Stimulated activated CD8-positive, alpha-beta memory T cell treated with anti-CD3 and anti-CD28 coated beads, Interleukin-15, amount 100 ng/mL, for 48 hours (primary cell): ENCODE measurements at places on chromosomes 6 and 20.

- DNase-seq, result no peak
Observed at GRCh38 chr6:6694368-6694780, 105.9 kb downstream of the LY86 start.

DNA sequence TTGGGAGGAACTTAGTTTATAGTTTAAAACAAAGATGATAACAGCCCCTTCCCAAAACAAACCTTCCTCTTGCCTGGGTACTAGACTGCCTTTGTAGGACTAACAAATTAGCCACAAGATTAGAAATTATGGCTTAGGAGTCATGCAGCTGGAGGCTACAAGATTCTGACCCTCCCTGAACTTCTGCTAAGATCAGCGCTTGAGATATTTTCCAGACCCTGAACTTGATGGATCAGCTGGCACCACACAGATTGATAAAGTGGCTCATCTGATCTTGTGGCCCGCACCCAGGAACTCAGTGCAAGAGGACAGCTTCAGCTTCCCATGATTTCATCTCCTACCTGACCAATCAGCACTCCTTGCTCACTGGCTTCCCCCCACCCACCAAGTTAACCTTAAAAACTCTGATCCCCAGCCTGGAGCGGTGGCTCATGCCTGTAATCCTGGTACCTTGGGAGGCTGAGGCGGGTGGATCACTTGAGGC, 5.9 kb upstream of the SERINC3 start:
- no peak for DNase-seq

DNA sequence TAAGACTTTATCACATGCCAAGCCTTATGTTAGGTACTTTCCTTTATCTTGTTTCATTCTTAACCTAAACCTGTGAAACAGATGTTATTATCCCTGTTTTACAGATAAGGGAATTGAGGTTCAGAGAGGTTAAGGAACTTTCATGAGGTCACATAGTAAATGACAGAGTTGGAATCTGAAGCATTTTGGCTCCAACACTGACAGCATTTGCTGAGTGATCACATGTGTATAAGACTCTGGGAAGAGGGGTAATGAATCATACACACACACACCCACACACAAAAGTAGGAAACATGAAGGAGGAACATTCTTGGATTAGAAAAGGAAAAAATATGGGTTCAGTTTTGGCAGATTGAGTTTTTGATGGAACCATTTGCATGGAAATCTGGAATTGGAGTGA, 212.5 kb downstream of the GJA1 start:
- no peak for DNase-seq

- DNase-seq, result no peak
Observed at GRCh38 chr6:105817961-105818360, 268.2 kb upstream of the PRDM1 start.

- DNase-seq, result no peak
Observed at GRCh38 chr6:131250122-131250521, 114.9 kb downstream of the AKAP7 start.

GRCh38 chr6:107565165-107565723, 75.3 kb downstream of the SOBP start:
- no peak for DNase-seq

- DNase-seq, result no peak
Observed at GRCh38 chr6:4820704-4821276, 44.6 kb downstream of the CDYL start.

DNA sequence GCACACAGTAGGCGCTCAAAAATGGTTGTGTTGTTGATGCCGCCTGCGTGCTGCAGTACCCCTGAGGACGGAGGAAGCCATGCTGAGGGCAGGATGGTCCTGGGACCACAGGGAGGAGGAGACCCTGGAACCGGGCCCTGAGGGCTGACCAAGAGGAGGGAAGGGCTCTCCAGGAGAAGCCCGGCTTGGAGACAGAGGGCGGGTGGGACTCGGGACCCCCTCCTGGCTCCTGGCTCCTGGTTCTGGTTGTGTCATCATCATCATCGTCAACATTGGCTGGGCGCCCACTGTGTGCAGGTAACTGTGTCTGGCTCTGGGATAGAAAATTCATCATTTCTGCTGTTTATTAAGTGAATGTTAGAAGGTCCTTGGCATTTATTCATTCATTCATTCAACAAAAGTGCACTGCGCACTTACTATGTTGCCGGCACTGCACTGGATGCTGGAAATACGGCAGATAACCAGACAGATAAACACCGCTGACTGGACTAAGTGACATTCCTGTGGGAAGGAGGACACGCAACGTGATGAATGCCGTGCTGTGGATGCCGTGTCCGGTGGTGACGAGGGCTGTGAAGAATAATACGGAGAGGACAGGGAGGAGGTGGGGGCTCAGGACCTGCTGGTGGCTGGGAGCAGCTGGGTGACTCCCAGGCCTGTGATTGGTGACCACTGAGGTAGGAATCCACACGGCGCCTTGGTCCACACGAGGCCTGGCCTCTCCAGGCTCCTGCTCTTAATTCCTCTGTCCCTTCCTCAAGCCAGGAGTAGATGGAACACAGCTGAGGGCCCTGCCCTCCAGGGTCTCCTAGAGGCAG, 35.3 kb downstream of the SPDEF start:
- DNase-seq, result no peak

DNA sequence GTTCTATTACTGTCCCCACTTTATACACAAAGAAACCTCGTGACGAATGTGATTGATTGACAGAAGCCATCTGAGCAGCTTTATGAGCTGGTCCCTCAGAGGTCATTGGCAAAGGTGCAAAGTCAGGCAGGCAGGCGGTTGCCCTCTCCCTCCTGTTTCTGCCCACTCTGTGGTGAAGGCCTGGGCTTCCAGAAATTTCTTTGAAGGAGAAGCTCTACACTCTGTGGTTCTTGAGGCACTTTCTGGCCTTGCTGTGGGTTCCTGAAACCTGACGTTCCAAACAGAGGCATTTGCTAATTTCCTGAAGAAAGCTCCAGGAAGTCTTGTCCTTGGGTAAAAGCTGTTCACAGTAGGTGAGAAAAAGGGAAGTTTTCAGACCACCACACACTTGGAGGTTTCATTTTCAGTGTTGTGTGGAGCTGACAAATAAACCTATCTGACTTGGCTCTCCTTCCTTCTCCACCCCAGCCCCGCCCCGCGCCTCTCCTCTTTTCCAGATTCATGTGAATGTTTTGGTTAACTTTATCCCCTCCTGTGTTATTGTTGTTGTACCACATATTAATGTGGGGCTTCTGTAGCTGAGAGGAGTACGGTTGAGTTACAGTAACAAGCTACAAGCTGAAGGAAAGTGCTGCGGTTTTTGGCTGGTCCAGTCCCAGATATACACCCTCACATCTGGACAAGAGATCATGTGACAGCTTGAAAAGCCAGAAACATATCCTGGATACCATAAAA, 274.1 kb downstream of the CLIC5 start:
- DNase-seq, result peak; percentile 33

- DNase-seq, result no peak
Observed at GRCh38 chr6:106724848-106725247, 95.5 kb downstream of the QRSL1 start.

- DNase-seq, result no peak
Observed at GRCh38 chr6:43671011-43671800, 16.4 kb downstream of the MRPS18A start.

- DNase-seq, result no peak
Observed at GRCh38 chr20:24776755-24777271, 172.3 kb upstream of the CST7 start.

DNA sequence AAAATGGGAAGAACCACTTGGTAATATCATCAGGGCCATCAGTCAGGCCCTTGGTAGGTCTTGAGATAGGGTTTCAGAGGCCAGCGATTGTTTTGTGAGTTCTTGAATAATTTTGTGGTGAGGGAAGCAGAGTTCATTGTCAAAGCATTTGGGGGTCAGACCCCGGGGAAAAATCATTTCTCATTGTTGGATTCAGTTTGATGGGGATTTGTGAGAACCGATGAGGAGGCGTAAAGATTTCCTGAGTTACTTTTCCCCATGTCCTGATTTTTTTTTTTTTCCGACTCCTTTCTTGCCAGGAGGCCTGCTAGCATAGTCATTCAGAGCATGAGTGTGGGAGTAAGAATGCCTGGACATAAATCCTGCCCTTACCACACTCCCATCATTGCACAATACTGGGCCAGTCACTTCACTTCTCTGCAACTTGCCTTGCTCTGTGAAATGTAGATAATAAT, 60.3 kb downstream of the TSHZ2 start:
- no peak for DNase-seq

DNA sequence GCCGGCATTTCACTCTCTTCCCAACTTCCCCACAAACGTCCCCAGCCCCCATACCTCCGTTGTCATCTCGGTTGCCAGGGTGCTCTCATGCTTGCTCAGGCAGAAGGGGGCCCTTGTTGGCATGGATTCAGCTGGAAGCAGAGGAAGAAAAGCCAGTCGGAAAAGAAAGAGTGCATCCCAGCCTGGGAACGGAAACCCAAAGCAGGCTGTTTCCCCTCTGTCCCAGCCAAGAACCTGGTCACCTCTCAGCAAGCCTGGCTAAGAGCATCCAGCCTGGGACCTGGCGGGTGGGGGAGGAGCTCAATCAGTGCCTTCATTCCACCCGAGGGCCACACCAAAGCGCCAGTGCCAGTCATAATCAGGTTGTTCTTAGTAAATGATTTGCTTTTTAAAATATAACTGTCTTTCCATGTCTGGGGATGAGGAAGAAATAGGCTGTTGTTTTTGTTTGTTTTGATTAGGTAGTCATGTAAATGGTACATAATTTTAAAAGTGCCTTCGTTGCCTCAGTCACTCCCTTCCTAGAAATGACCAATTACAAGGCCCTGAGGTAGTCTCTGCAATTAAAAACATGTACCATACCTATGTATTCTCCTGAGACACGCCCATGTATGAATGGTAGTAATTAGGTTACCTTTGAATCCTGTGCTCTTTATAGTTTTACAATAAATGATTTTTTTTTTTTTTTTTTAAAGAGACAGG, 21.1 kb downstream of the CHMP4B start:
- DNase-seq, result no peak

GRCh38 chr6:30465595-30466306, 23.6 kb upstream of the HLA-E start:
- no peak for DNase-seq
